ENCODE measurements at places on chromosomes 1 and 21.

GRCh38 chr1:215156232-215156631 lies 73.7 kb downstream of the KCNK2 start:
- DNase-seq: no peak

GRCh38 chr1:20466273-20466672 lies 19.7 kb downstream of the CAMK2N1 start:
- no peak for DNase-seq

- peak; percentile 58 for DNase-seq
These were observed 50.1 kb downstream of the COL18A1 start for GRCh38 chr21:45454926-45455673.

- no peak for DNase-seq
These were observed 204.2 kb downstream of the HMCN1 start for GRCh38 chr1:185938396-185938795.

DNA sequence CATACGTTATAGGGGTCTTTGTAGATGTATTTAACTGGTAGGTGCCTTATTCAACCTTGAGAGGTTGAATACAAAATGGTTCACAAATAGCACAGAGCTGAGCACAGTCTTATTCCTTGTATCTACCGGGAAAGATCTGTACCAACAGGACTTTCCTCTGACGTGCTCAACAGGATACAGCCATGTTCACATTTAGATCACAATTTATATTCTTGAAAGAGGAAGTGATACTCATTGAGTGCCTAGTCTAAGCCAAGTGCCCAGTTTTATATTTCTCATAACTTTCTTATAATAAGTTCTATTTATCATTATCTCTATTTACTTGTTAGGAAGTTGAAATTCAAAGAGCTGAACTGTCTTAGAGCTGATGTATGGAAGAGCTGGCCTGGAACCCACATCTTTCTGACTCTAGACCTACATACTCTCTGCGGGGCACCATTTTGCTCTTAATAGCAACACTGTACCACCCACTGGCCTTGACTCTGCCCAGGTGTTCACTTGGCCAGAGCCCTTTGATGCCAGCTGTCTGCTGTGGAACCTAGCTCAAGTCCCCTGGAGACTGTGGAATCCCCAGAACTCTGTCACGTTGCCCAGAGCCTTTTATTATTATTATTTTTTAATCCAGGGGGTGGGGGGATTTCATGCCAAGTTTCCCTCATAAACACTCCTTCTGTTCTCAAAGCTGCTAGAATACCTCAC lies 156.2 kb downstream of the TPR start:
- DNase-seq: no peak

DNA sequence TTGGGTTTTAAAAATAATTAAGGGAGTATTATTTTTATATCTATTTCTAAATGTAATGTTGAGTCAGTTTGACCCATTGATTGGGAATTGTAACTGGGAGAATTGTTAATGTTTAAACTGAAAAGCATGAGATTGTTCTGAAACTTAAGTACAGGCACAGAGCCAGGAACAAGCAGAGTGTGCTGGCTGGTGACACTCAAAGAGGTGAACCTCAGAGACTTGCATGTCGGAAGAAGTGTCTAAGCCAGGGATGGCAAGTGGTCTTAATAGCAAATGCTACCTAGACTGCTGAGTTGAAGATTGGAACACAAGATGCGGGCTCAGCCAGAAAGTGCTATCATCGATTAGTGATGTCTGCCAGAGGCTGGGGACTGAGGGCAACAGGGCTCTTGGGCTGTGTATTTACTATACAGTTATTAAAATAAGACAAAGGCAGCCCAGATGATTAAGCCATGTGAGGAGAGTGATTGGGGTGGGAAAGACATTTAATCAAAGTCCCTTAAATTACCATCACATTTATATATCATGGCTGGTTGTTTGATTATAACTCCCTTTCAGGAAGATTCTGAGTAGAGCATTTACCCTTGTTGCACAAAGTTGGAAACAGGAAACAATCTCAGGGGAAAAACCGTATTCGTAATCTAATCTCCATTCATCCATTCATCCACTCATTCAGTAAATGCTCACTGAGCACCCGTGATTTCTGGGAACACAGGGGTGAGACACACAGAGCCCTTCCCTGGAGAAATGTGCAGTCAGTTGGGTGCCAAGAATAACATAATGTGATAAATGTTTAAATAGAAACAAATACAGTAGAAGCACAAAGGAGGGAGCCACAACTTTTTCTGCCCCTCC lies 42.8 kb downstream of the C8A start:
- no peak for DNase-seq

DNA sequence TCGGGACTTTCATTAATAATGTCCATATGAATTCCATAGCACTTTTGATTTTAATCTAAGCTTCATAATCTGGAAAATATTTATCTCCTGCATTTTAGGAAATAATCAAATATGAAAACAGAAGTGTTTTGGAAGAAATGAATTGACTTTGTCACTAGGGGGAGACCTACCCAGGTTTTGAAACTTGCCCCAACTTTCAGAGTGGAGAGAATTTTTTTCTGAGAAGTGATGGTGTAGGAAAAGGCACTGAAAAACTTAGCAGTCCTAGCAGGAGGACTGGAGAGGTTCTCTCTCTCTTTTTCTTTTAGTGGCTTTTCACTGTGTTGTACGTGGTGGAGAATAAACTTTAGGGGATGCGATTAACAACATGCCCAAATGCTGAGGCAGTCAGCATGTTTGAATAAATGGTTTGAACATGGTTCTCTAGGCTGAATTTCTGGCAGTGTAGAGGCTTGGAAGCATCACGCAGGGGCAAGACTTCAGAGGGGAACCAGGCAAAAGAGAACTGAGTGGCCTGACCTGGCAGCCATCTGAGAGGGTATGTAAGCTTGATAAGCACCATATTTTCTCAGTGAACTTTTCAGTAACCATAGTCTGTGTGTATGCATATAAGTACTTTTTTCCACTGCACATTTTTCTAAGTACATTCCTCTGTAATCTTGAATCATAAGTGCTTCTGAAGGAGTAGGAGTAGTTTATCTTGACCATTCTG lies 68.3 kb upstream of the NEK7 start:
- DNase-seq: peak; percentile 65

DNA sequence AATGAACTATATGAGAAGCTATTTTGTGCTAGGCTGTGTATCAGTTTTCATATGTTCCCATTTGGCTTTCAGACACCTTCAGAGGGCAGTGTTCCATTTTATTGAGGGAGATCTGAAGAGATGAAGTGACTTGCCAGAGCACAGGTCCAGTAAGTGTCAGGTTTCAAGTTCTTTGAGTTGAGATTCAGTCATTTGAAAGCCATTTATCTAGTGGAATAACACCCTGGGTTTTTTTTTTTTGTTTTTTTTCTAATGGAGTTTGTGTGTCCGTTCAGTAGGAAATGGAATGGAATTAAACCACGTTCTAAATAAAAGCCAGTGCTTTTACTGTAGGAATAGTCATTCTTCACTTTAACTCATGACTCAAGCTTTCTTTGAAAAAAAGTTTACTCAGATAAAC lies 652.9 kb upstream of the USP24 start:
- DNase-seq: peak; percentile 19

- DNase-seq: no peak
These were observed 31.9 kb downstream of the MAP10 start for GRCh38 chr1:232837087-232837486.

DNA sequence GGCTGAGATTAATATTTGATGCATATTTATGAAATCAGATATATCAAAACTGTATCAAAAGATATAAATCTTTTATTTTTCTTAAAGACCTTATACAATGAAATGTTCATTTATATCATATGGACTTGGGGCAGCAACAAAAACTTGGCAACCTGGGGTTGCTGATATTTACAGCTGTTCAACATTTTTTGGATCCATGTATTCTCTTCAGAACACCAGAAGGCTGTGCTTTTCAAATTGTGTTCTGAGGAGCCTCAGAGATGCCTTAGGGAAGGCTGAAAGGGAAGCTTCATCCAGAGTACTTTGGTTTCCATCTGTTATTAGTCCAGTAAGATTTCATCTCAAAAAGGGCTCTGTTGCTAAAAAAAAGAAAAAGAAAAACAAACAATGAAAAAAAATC lies 94.8 kb downstream of the DISC1 start:
- no peak for DNase-seq

- DNase-seq: no peak
These were observed 2154.7 kb downstream of the MRPL39 start for GRCh38 chr21:23452384-23453083.

GRCh38 chr1:3630914-3631313 lies 6.1 kb downstream of the TPRG1L start:
- DNase-seq: no peak

- DNase-seq: no peak
These were observed 87.2 kb upstream of the CHODL start for GRCh38 chr21:18157406-18157805.

GRCh38 chr1:81231729-81232038 lies 569.0 kb upstream of the ADGRL2 start:
- peak; percentile 11 for DNase-seq

DNA sequence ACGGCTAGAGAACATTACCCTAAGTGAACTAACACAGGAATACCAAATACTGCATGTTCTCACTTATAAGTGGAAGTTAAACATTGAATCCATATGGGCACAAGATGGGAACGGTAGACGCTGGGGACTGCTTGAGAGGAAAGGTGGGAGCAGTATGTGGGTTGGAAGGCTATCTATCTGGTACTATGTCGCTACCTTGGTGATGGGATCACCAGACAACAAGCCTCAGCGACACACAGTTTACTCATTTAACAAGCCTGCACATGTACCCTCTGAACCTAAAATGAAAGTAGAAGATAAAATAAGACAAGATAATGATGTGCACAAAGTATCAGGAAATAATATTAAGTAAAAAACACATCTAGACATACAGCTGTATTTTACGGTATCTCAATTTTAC lies 819 bp downstream of the PYHIN1 start:
- no peak for DNase-seq

- DNase-seq: no peak
These were observed 47.9 kb upstream of the TARBP1 start for GRCh38 chr1:234526922-234527321.

GRCh38 chr1:114803001-114803400 lies 22.5 kb upstream of the SIKE1 start:
- no peak for DNase-seq

DNA sequence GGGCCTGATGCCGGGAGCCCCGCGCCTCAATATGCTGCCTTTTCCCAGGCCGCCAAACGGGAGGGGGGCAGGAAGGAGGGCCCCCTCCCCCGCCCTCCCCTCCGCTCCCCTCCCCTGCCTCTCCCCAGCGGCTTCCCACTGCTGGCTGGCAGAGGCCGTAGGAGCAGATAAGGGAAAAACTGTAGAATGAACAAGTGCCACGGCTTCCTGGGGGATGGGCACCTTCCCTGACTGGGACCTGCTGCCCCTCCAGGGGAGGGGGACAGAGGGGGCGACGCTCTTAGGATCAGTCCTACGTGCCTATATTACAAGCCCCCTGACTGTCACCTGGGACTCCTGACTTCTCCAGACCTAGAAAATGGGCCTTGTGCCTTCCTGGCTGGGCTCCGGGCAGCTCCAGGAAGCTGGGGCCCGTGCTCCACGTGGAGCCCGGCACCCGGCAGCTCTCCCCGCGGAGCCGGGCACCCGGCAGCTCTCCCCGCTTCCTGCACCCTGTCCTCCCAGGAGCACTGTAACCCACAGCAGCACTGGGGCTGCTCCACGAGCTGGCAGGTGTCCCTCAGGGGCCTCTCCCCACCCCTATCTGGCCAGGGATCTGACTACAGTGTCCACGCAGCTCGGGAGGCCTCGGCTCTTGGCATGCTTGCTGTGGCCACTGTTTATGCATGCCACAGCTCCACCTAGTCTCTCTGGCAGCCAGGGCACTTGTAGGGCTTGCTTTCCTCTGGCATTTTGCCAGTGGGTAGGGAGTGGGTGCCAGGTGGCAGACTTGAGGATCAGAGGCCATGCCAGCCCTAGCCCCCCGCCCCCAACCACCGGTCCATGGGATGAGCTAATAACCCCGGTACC lies 674 bp upstream of the HES5 start:
- no peak for DNase-seq

DNA sequence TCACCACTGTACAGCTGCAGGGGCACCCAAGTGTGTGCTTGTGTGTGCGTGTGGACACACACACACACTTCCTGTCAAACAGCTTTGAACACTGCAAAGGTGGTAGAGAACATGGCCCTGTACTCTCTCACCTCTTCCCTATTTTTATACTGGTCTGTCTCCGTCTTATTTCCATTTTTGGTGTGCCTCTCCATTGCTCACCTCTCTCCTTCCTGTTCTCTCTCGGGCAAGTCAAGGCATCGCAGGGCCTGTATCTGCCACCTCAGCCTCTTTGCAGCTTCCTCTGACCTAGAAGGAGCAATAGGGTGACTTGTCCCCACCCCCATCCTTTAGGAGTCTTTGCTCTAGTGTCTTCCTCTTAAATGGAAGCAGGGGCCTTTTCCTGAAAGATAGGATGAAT lies 2.2 kb downstream of the SMCP start:
- no peak for DNase-seq

GRCh38 chr1:234987415-234988154 lies 141.1 kb downstream of the TOMM20 start:
- DNase-seq: peak; percentile 96

DNA sequence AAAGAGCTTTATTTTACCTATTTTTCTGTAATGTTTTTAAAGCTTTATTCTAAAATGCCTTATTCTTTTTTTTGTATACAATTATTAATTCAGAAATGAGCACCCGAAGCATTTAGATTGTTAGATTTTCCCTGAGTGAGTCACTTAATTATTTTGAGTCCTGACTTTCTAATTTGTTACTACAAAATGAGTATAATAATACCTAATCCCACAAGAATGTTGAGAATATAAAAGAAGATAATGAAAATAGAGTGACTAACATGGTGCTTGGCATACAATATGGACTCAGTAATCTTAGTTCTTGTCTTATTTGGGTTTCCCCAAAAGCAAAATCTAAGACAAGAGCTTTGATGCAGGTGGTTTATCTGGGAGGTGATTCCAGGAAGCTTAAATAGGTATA lies 142.2 kb downstream of the LHX8 start:
- DNase-seq: no peak

GRCh38 chr1:169072945-169073725 lies 33.4 kb upstream of the ATP1B1 start:
- DNase-seq: no peak

DNA sequence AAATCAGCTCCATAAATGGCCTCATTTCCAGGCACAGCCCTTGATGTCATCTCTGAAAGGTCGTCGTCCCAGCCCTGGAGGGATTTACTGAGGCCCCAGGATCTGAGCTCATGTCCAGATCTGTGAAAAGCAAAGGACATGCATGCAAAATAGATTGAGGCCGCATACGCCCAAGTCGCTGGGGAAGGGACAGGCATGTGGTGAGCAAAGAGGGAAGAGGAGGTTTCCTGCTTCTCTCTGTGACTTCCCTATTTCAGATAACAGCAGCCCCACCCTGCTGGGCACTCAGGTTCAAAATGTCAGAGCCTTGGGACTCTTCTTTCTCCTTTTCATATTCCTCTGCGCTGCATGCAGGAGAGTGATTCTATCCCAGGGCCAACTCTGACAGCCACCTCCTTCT lies 197.2 kb downstream of the ADSS2 start:
- no peak for DNase-seq

DNA sequence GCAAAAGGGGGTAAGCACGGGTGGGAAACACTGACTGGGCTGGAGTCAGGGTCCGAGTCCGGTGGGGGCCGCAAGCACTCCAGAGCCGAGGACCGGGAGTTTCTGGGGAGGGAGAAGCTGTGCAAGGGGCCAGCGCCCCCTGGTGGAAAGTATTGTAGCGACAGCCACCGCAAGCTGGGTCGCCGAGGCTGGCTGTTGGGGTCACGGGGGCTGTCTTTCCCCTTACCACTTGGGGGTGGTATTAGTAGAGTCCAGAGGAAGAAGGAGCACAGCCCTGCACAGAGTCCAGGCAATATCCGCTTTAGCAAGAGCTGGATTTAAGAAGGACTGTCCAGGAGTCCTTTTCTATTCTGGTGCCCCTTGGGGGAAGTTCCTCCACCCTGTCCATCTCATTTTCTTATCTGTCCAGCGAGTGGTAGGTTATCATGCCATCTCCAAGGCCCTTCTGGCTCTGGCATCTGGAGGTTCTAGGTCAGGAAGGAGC lies 17.9 kb upstream of the ETV3 start:
- peak; percentile 67 for DNase-seq

Data from fibroblast of villous mesenchyme (primary cell).